ENCODE measurements at places on chromosomes 1 and 21. TPM values are rescaled to one million over a fixed set of nuclear protein-coding genes. Genes with fewer than 3 reads are reported as not detected.

- peaks cover 52% of the 10 kb centered on the region for H3K27me3 ChIP-seq
- no peaks in the 10 kb centered on the region for H3K4me1 ChIP-seq
- no peak for DNase-seq
- no peak overlapping the region for H3K4me3 ChIP-seq
Measured at GRCh38 chr1:20371883-20372282, 81.2 kb downstream of the VWA5B1 start.

DNA sequence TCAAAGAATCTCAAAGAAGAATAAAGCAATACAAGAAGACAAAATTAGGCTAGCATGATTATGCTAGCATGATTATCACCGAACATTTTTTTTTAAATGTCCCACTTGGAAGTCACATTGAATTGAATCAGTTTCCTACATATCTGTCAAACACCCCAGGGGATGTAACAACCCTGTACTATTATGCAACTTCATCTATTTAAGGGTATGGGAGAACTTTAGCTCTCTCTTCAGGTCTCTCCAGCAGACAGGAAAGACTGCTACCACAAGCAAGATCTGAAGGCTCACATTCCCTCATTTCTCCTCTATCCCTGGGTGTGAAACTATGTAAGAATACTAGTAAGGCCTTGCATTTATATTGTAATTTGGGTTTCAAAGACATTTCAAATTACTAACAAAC, 52.8 kb downstream of the EDEM3 start:
- H3K27ac ChIP-seq = no peak overlapping the region
- no peaks in the 10 kb centered on the region for H3K4me1 ChIP-seq
- no peak for DNase-seq
- H3K4me3 ChIP-seq = no peak overlapping the region

DNA sequence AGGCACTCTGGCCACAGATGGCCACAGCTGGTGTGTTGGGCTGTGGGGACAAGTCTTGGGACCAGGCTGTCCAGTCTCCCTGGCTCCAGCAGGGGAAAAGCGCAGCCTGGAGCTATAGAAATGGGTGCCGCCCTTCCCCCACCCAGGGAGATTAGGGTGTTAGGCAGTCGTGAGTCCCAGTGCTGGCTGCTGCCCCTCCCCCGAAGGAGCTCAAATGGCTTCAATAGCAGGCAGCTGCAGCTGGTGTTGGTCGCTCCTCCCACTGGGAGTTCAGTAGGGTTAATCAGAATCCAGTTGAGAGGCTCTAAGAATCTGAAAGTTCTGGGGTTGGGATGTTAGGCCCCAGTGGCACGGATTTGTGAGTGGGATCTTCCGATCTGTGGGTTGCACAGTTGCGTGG, 595.6 kb upstream of the PKN2 start:
- H3K4me3 ChIP-seq = no peak overlapping the region
- no peaks in the 10 kb centered on the region for H3K36me3 ChIP-seq
- DNase-seq = no peak
- H3K4me1 ChIP-seq = no peaks in the 10 kb centered on the region
- H3K27ac ChIP-seq = no peak overlapping the region

DNA sequence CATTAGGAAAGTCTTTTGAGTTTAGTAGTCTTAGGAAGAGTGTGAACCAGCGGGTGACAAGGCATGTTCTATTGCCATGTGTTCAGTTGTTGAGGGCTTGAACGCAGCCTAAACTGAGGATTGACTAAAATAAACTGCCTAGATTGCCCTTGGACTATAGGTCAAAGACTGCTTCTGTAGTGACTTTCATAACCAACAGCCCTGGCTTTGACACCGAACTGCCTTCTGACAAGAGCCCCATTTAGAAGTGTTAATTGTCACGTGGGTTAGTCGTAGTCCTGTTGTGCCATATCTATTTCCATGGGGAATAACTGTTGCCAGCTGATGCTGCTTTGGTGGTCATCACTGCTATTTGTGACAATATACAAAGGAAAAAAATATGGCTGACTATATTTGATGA, 90.4 kb downstream of the TGFB2 start:
- H3K27me3 ChIP-seq = no peaks in the 10 kb centered on the region
- no peak for DNase-seq
- H3K4me1 ChIP-seq = no peaks in the 10 kb centered on the region
- H3K36me3 ChIP-seq = no peaks in the 10 kb centered on the region
- no peak overlapping the region for H3K27ac ChIP-seq
- H3K4me3 ChIP-seq = no peak overlapping the region

GRCh38 chr21:25464275-25464674, 143.0 kb downstream of the MRPL39 start:
- H3K27me3 ChIP-seq = no peaks in the 10 kb centered on the region
- peak; percentile 51 for DNase-seq
- peak overlapping the region; percentile 16 for H3K4me3 ChIP-seq
- peak overlapping the region; percentile 82 for H3K27ac ChIP-seq
- peaks cover 58% of the 10 kb centered on the region for H3K4me1 ChIP-seq
- peaks cover 17% of the 10 kb centered on the region for H3K36me3 ChIP-seq

DNA sequence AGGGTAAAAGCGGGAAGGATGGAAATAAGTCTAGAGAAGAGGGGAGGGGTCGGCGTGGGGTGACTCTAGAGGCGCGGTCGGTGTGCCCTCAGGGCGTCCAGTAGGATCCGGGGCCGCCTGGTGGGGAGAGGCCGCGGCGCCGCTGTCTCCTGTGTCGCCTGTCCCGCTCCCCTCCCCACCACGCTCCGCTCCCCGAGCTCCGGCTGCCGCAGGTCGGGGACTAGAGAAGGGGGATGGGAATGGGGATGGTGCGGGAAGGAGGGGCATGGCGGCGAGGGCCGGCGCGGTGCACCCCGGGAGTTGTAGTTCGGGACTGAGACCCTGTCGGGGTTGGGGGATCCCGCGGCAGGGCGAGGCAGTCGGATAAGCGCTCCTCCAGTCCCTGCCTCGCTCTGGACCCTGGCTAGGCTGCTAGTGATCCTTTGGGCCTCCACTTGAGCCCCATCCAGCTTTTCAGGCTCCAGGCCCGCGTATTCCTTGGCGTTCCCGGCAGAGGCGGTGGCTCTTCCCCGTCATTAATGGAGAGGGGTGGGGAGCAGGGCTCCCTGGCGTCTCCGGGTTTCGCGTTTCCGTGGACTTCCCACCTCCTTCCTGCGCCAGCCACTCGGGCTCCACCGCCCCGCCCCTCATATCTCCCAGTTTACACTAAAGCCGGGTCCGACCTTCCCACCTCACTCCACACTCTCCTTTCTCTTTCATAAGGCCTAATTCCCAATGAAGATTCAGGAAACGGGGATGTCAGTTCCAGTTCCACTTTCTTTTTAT, at the start of gene ENTREP3:
Gene ENTREP3 (minus strand): TSS at position 241 of the 765 bp plus-strand sequence. CDS start 606 bp downstream, outside the sequence.
- peaks cover 34% of the 10 kb centered on the region for H3K4me1 ChIP-seq
- peak within 1 kb of the TSS; percentile 59 for H3K27ac ChIP-seq
- peak; percentile 84 for DNase-seq
- no peaks in the 10 kb centered on the region for H3K27me3 ChIP-seq
- peak within 1 kb of the TSS; percentile 71 for H3K4me3 ChIP-seq

DNA sequence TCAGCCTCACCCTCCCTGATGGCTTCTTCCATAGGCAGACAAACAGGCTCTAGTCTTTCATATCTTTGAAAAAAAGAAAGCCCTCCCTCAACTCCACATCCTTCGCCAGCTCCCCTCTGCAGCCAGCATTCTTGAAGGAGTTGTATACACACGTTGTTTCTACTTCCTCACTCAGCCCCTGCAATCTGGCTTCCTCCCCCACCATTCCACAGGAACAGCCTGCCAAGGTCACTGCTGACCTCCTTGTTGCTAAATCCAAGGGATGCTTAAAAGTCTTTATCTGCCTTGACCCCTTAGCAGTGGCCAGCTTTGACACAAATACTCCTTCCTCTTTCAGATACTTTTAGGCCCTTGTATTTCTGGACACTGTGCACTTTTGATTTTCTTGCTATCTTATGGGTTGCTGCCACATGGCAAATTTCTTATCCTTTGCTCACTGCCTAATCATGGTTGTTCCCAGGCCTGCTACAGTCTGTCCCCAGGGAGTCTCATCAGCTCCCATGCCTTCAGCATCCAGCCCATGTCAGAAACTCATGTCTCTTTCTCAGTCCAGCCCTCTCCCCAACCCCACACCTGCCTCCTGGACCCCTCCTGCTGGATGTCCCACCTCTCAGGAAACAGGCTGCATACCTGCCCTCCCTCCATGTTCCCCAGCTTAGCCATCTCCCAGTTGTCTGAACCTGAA, 8.3 kb downstream of the FAM229A start:
- no peak overlapping the region for H3K4me3 ChIP-seq
- no peak for DNase-seq
- H3K36me3 ChIP-seq = no peaks in the 10 kb centered on the region
- H3K27ac ChIP-seq = no peak overlapping the region
- peaks cover 2% of the 10 kb centered on the region for H3K27me3 ChIP-seq

GRCh38 chr1:29017235-29017634, 102.9 kb downstream of the EPB41 start:
- no peak for DNase-seq
- H3K36me3 ChIP-seq = peaks cover 5% of the 10 kb centered on the region
- H3K4me3 ChIP-seq = no peak overlapping the region
- H3K4me1 ChIP-seq = peaks cover 6% of the 10 kb centered on the region

DNA sequence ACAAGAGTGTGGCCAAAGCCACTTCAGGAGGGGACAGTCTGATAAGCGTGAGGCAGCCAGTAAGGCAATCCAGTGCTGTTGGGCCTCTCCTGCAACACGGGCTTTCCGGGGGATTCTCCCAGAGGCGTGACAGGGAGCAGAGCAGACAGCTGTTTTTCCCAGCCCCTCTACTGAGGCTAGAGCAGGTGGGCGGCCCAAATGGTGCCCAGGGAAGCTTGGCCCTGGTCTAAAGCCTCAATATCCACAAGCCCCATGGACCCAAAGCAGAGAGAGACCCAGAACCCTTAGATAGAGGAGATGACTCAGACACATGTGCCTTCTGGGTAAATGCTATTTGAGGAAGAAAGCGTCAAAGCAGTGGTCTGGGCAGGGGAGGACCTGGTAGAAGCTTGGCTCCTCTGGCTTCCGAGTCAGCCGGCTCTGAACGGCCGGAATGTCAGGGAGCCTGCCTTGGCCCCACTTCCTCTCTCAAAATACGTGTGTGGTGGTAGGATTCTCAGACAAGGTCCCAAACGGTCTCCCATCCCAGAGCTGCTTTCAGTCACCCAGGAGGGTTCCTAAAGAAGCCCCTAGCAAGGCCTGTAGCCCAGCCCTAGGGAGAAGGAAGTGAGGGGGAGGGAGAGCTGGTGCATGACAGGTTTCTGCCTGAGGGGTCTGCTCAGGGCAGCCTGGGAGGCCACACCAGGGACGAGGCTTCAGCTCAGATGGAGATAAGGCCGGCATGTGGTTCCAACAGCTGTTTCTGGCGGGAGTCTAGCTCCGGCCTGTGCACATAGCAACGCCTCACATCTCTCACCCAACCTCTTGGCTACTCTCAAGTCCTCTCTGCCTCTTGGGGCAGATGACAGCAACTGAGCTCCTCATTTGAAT, 28.8 kb downstream of the PIK3C2B start:
- H3K27me3 ChIP-seq = no peaks in the 10 kb centered on the region
- H3K27ac ChIP-seq = no peak overlapping the region
- peaks cover 11% of the 10 kb centered on the region for H3K36me3 ChIP-seq
- DNase-seq = no peak
- H3K4me1 ChIP-seq = peaks cover 44% of the 10 kb centered on the region

GRCh38 chr1:52424813-52425212, 20.4 kb downstream of the PRPF38A start:
- H3K27ac ChIP-seq = peak overlapping the region; percentile 92
- no peak overlapping the region for H3K4me3 ChIP-seq
- peaks cover 35% of the 10 kb centered on the region for H3K4me1 ChIP-seq
- H3K36me3 ChIP-seq = peaks cover 29% of the 10 kb centered on the region

- peaks cover 20% of the 10 kb centered on the region for H3K4me1 ChIP-seq
- H3K27me3 ChIP-seq = no peaks in the 10 kb centered on the region
- no peak overlapping the region for H3K27ac ChIP-seq
Measured at GRCh38 chr1:202585590-202585933, 124.7 kb downstream of the SYT2 start.

GRCh38 chr1:77416692-77417450, 135.1 kb downstream of the AK5 start:
- DNase-seq = no peak
- peaks cover 9% of the 10 kb centered on the region for H3K4me1 ChIP-seq
- no peak overlapping the region for H3K27ac ChIP-seq
- H3K36me3 ChIP-seq = no peaks in the 10 kb centered on the region
- H3K4me3 ChIP-seq = no peak overlapping the region

- no peak for DNase-seq
- H3K27me3 ChIP-seq = no peaks in the 10 kb centered on the region
- H3K4me1 ChIP-seq = peaks cover 2% of the 10 kb centered on the region
- H3K4me3 ChIP-seq = no peak overlapping the region
- no peak overlapping the region for H3K27ac ChIP-seq
- no peaks in the 10 kb centered on the region for H3K36me3 ChIP-seq
Measured at GRCh38 chr1:54168206-54168965, 15.6 kb upstream of the CDCP2 start.

DNA sequence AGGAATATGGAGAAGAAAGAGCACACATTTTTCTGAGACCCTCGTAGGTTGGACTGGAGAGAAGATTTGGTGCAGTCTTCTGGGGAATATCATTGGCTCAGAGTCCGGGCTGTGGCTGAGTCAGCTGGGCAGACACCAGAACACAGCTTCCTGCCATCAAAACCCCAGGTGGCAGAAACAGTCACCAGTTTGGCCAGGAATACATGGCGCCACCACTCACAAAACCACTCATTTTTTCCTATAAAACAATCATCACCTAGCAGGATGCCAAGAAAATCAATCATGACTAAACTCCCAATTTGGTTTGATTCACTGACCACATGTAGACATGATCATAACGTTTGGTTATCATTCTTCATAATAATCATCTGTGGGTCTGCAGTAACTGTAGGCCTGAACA, 178.1 kb upstream of the PBX1 start:
- H3K4me3 ChIP-seq = no peak overlapping the region
- no peaks in the 10 kb centered on the region for H3K4me1 ChIP-seq
- H3K27me3 ChIP-seq = no peaks in the 10 kb centered on the region
- DNase-seq = no peak

DNA sequence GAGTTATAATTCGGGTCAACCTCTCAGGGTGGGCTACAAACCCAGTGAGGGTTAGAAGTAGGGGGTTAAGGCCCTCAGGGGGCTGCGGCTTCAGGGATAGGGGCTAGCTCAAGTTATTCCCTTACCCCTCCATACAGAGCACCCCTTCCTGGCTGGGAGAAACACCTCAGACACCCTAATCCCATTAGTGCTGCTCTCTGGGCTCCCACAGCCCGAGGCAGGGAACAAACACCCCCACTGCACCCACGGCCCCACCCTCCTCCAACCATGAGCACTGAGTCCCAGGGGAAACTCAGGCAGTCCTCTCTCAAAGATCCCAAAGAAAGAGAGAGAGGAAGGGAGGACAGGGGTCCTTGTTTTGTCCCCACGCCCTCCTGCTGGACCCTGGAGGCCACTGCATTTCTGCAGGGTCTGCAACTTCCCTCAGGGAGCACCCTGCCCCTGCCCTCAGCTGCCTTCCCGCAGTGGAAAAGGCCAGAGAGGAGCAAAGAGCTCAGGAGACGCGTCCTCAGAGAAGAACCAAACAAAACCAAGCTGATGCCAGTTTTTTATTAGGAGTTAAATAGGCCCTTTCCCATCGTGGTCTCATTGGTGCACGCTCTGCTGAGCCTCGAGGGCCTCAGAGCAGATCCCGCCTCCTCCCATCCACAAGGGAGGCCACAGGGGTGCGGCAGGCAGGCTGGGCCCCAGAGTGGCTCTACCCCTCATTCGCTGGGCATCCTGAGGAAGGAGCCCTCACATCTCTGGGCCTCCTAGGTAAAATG, 1.4 kb upstream of the S100A4 start:
- H3K27ac ChIP-seq = peak overlapping the region; percentile 97
- peaks cover 66% of the 10 kb centered on the region for H3K4me1 ChIP-seq
- DNase-seq = no peak
- H3K4me3 ChIP-seq = no peak overlapping the region
- peaks cover 32% of the 10 kb centered on the region for H3K36me3 ChIP-seq
- peaks cover 3% of the 10 kb centered on the region for H3K27me3 ChIP-seq

TFAP2E gene
- 1.0 TPM for total RNA-seq

COQ8A gene
- total RNA-seq = 22.1 TPM

EXO1 gene
- total RNA-seq = 51.6 TPM

Data from activated CD8-positive, alpha-beta memory T cell treated with anti-CD3 and anti-CD28 coated beads, Interleukin-2, amount 10 ng/mL, durations not matched to agents 7 days and 5 days (primary cell).